Epithelial cell of proximal tubule (primary cell): ENCODE measurements at places on chromosomes 11 and 22. TPM values are rescaled to one million over a fixed set of nuclear protein-coding genes. Genes with fewer than 3 reads are reported as not detected.
A peak's percentile ranks its signal among the peaks of the same experiment; 100 is the strongest.

GRCh38 chr22:37887584-37888378 lies 18.3 kb upstream of the MICALL1 start:
- no peak for DNase-seq

- peak; percentile 25 for DNase-seq
These were observed 51.0 kb downstream of the MTNR1B start for GRCh38 chr11:93020248-93021046.

DNA sequence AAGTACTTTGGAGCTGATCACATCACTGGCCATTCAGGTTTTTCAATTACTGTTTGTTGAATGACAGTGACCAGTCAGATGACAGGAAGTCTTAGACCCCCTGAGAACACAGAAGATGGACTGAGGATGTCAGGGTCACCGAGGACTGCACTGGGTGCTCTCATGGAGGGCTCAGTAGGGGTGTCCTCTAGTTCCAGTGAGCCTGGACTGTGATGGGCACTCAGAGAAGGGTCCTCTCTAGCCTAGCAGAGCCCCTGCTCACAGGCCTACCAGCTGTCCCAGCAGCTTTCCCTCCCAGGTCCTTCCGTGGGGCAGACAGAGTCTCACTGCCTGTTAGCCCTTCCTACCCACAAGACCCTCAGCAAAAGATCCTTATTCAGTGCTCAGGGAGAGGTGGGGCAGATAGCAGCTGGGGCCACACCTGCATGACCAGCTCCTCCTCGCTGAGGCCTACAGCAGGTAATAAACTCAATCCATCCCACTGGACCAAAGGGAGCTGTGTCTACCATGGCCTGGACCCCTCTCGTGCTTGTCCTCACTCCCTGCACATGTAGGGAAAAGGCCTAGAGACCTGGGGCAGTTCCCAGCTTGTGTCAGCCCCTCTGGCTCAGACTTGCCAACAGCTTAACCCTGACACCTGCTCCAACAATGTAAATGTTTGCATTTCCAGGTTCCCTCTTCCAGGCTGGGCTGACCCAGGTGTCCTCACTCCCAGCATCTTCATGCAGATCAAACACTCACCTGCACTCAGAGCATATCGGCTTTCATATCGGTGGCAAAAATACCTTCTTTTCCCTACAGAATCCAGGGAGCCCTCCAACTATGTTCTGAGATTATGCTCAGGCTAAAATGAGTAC lies 25.2 kb upstream of the VPREB1 start:
- DNase-seq: no peak

DNA sequence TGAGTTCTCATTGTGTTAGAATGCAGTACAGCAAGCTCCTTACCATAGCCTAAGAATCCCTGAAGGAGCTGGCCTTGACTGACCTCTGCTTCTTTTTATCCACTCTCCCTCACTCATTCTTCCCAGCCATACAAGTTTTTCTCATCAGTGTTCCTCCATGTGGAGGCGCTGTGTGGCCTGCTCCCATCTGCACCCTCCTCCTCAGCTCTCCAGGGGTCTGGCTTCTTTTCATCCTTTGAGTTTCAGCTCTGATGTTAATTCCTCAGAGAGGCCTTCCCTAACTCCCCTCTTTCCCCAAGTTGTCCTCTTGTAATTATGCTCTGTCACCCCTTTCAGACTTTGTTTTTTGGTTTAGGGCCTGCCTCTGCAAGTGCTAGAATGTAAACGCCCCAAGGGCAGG lies 144.8 kb downstream of the WNT7B start:
- no peak for DNase-seq

DNA sequence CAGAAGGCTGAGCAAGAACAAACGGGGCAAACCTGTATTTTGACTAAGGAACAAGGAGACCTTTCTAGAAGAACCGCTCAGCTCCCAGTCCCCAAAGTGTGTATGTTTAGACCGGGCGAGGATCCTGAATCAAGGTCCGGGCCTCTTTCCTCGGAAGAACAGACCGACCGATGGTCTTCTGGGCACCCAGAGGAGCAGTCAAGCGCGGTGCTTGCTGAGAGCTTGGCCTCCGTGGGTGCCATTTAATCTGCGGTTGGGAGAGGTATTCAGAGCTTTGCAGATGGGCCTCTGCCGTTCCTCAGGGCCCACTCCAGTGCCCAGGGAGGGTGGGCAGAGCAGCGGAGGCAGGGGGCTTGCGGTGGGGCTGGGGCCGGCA lies 26.5 kb upstream of the ATXN10 start:
- no peak for DNase-seq

GRCh38 chr11:69422645-69423044 lies 58.8 kb upstream of the LINC01488 start:
- DNase-seq: no peak

- no peak for DNase-seq
These were observed 3.0 kb downstream of the TRIM68 start for GRCh38 chr11:4605057-4605456.

GRCh38 chr22:22181341-22181850 lies 63.2 kb upstream of the VPREB1 start:
- DNase-seq: peak; percentile 74

CSF2RB gene
- total RNA-seq: under 0.01 TPM in 1 of 2 replicates, not detected in the other

- no peak for DNase-seq
These were observed 23.6 kb upstream of the LMO2 start for GRCh38 chr11:33915526-33915925.

ZNRD2 gene
- total RNA-seq: 72.0 and 141 TPM in 2 replicates

DNA sequence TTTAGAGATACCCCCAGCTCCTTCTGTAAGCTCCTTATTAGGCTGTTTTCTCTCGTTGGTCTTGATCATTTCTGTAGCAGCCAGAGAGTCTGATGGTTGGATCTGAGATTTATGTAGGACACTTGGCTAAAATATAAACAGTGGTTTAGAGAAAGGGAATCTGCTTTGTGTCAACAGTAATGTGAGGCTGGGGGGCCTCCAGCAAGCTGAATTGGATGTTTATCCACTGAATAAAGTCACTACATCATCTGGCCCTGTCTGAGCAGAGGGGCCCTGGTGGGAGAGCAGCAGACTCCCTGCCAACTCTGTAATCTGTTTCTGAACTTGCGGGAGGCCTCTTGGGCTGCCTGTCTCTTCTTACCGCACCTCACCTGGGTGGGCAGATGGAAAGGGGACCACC lies 328.5 kb upstream of the PLET1 start:
- DNase-seq: no peak

GLYAT gene
- not detected in 2 replicates for total RNA-seq

GRCh38 chr11:40434926-40435325 lies 1024.5 kb downstream of the LRRC4C start:
- DNase-seq: no peak

ANKK1 gene
- 0.17 TPM in 1 of 2 replicates, not detected in the other for total RNA-seq

GRCh38 chr11:6862961-6863360 lies at the start of gene OR10A2:
Gene OR10A2 (plus strand): TSS chr11:6863057. CDS start chr11:6869755, 6,698 bp downstream.
- no peak for DNase-seq

DNA sequence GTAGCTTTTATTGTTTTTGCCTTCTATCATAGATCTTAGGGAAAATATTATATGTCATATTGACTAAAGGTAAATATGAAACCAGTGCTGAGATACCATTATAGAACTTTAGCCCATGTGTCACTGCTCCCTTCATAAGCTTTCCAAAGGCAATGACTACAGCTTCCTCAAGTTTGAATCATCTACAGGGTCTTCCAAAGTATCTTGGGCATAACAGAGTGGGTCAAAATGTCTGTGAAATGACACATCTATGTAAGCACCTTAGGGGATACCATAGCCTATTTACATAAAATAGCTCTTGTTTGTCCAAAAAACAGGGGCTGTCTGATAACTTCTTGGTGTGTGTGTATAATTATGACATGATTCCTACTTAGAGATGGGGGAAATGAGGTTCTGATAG lies 52.5 kb downstream of the RELT start:
- no peak for DNase-seq

GRCh38 chr11:111557425-111558111 lies 17.0 kb downstream of the LAYN start:
- no peak for DNase-seq

GRCh38 chr11:58531865-58532341 lies 24.0 kb upstream of the OR5B21 start:
- no peak for DNase-seq

- no peak for DNase-seq
These were observed 8.6 kb upstream of the AMOTL1 start for GRCh38 chr11:94759522-94759921.

GRCh38 chr11:112241486-112241885 lies 15.3 kb downstream of the PTS start:
- DNase-seq: no peak

TENM4 gene
- total RNA-seq: 12.6 and 22.2 TPM in 2 replicates

GNG3 gene
- not detected in 2 replicates for total RNA-seq

DNA sequence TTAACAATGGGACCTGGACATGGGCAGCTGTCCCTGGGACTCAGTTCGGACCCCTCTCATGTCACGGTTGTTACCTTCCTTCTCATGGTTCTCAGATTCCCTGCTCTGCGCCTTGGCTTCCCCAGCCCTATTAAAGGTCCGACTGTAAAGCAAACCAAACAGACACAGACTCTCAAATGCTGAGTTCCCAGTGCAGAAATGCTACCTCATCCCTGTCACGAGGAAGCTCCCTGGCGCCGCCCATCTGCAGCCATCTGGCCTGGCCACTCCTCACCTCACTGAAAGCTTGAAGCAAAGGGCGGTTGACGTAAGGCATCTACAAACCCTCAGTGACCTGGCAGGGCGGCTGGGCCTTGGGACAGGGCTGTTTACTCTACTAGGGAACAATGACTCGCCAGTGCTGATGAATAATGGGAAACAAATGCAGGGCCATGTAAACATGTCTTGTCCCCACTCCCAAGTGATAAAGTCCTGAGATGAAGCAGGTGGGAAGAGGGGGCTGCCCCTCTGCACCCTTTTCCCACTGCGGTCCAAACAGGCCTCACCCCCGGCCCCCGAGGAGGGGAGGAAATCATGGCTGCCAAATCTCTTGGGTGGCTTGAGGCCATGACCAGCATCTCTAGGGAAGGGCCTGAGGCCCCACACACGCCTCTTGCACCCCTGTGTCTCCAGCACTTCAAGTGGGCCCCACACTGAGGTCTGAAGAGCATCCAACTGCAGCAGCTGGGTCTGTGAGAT lies 49.3 kb downstream of the SCUBE1 start:
- no peak for DNase-seq

GRCh38 chr11:78467931-78468330 lies 50.3 kb upstream of the GAB2 start:
- DNase-seq: no peak

DNA sequence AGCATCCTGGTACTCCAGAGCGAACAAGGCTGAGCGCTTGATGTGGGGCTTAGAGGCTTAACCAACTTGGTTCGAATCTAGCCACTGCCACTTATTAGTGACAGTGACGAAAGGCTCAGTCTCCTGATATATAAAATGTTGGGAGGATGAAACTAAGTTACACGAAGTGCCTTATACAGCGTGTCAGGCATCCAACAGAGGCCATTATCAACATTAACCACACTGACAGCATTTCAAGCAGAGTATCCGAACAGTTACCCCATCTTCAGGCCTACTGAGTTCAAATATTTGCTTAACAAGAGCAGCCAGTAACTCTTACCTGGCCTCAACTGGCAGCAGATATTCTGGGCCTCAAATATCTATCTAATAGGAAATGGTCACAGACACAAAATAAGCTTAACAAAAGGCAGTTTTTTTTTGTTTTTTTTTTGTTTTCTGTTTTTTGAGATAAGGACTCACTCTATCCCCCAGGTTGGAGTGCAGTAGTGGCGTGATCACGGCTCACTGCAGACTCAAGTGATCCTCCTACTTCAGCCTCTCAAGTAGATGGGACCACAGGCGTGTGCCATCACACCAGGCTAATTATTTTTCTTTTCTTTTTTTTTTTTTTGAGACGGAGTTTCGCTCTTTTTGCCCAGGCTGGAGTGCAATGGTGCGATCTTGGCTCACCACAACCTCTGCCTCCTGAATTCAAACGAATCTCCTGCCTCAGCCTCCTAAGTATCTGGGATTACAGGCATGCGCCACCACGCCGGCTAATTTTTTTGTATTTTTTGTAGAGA lies 2.9 kb downstream of the SERPIND1 start:
- no peak for DNase-seq

- no peak for DNase-seq
These were observed 604 bp upstream of the GANAB start for GRCh38 chr11:62646825-62647608.
